Neural crest cell (in vitro differentiated cells): ENCODE measurements at places on chromosomes 4 and X. TPM values are rescaled to one million over a fixed set of nuclear protein-coding genes. Genes with fewer than 3 reads are reported as not detected.
A peak's percentile ranks its signal among the peaks of the same experiment; 100 is the strongest.

GRCh38 chr4:48602763-48603162 is 112.7 kb downstream of the ZAR1 start:
- H3K27me3 ChIP-seq: no peaks in the 10 kb centered on the region
- H3K27ac ChIP-seq: no peak overlapping the region
- H3K4me1 ChIP-seq: peaks cover 4% of the 10 kb centered on the region
- H3K4me3 ChIP-seq: no peak overlapping the region
- DNase-seq: no peak
- H3K36me3 ChIP-seq: peaks cover 3% of the 10 kb centered on the region

Gene IL21
- not detected in 2 replicates for total RNA-seq

DNA sequence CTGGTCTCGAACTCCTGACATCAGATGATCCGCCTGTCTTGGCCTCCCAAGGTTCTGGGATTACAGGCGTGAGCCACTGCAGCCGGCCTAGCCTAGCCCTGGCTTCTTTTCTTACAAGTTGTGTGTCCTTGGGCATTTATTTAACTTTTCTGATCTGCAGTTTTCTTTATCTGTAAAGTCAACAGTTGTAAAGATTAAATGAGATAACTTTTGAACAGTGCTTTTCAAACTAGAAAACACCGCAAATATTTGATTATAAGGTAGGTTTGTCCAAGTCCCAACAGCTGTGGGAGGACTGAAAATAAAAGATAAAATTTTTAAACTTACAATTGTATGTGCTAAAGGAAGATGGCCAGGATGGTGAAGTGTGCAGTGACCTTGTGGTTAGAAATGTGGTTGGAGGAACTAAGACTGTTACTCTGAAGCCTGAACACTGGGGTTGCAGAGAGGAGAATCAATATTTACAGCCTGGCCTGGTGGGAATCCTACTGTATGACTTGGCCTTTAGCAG is 44.8 kb downstream of the GSX2 start:
- H3K27me3 ChIP-seq: no peaks in the 10 kb centered on the region
- H3K4me3 ChIP-seq: no peak overlapping the region
- H3K36me3 ChIP-seq: no peaks in the 10 kb centered on the region
- no peak overlapping the region for H3K27ac ChIP-seq
- H3K4me1 ChIP-seq: no peaks in the 10 kb centered on the region
- DNase-seq: no peak

DNA sequence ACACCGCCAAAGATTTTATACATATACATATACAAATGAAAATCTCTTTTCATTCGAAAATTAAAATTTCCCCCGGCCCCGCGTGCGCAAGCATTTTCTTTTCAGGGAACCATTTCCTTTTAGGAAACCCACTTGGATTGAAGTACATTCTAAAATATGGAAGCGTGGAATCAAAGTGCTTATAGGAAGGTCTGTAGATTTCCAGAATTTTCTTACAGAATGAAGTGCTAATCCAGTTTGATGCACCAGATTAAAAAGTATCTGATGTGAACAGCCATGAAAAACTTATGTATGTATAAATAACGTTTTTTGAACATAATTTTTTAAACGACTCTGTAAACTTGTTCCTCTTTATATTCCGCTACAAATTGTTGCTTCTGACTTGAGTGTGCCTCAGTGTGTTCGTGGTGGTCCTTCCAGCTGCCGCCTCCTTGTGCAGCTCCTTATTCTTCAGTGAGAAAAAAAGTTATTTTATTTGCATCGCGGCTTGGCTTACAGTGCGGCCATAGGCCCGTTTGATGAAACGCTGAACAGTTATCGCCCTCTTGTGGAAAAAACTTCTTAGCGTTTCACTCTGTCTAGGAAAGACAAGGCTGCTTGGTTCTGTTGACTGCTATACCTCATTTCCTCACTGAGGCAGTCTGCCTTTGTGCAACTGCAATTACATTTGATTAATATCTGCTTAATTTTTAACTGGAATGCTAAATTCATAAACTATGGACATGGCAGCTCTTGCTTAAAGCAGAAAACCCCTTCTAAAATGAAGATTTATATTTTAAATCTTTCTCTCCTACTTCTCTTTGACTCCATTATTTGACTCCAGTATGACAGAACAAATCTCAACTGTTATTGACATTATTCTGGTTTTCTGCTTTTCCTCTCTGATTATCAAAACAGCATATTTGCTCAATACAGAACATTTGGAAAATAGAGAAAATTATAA is 4.7 kb upstream of the NKX6-1 start:
- peaks cover 80% of the 10 kb centered on the region for H3K27me3 ChIP-seq
- H3K36me3 ChIP-seq: peaks cover 2% of the 10 kb centered on the region
- DNase-seq: no peak
- H3K4me1 ChIP-seq: peaks cover 43% of the 10 kb centered on the region
- peak overlapping the region; percentile 84 for H3K4me3 ChIP-seq
- no peak overlapping the region for H3K27ac ChIP-seq

DNA sequence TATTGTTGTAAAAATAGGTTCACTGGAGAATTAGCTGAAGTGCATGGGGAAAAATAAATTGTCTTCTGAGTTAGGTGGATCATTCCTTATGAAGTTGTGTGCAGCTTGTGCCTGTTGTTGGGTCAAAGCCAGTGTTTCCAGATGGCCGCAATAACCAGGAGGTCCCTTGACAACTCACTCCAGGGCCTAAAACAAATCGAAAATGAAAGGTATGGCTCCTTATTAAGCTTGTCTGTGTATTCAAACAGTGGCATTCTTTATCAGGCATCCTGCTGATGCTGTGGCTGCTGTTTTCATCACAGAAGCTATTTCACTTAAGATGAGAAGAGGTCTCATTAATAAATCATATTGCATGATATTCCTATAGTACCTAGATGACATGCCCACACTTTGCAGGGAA is 80.2 kb downstream of the GRIA2 start:
- no peak for DNase-seq
- H3K27ac ChIP-seq: no peak overlapping the region
- H3K27me3 ChIP-seq: no peaks in the 10 kb centered on the region
- no peaks in the 10 kb centered on the region for H3K36me3 ChIP-seq
- H3K4me3 ChIP-seq: no peak overlapping the region

Gene GLOD5
- total RNA-seq: not detected in 2 replicates

DNA sequence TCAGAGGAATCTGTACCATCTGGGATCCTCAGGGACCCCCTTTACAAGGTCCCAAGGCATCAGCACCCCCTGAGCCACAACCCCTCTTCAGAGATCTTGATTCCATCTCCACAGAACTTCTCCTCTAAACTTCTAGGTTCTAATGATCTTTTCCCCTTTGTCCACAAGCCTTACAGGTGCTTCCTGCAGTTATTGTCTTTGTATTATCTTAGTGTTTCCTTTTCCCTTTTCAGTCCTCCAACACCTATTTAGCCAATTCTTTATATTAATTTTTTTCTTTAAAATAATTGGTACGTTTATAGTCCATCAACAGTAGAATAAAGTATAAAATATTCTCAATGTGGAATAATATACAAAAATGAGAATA is 35.2 kb upstream of the FAM241A start:
- H3K27ac ChIP-seq: no peak overlapping the region
- DNase-seq: no peak
- H3K4me1 ChIP-seq: no peaks in the 10 kb centered on the region
- H3K36me3 ChIP-seq: no peaks in the 10 kb centered on the region
- H3K4me3 ChIP-seq: no peak overlapping the region
- no peaks in the 10 kb centered on the region for H3K27me3 ChIP-seq

Gene HOPX
- not detected in 2 replicates for total RNA-seq

DNA sequence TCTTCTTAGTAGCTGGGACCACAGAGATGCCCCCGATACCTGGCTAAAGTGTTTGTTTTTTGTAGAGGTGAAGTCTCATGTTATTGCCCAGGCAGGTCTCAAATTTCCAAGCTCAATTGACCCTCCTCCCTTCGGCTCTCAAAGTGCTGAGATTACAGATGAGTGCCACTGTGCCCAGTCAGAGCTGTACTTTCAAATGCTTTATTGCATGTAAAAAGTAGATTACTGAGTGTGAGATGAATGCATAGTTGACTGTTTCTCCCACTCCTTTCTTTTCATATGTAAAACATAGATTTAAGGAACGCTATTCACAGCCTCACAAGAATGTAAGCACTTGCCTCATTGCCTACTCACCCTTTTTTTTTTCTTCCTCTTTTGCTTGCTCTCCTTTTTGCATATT is 984.4 kb upstream of the PABPC4L start:
- peaks cover 11% of the 10 kb centered on the region for H3K4me1 ChIP-seq
- peaks cover 2% of the 10 kb centered on the region for H3K36me3 ChIP-seq
- DNase-seq: no peak
- peak overlapping the region; percentile 78 for H3K27ac ChIP-seq

- H3K4me1 ChIP-seq: peaks cover 5% of the 10 kb centered on the region
- no peaks in the 10 kb centered on the region for H3K27me3 ChIP-seq
- H3K36me3 ChIP-seq: peaks cover 18% of the 10 kb centered on the region
- peak overlapping the region; percentile 71 for H3K27ac ChIP-seq
- H3K4me3 ChIP-seq: no peak overlapping the region
- DNase-seq: no peak
Observed at GRCh38 chr4:8409264-8410065, 31.1 kb downstream of the ACOX3 start.

DNA sequence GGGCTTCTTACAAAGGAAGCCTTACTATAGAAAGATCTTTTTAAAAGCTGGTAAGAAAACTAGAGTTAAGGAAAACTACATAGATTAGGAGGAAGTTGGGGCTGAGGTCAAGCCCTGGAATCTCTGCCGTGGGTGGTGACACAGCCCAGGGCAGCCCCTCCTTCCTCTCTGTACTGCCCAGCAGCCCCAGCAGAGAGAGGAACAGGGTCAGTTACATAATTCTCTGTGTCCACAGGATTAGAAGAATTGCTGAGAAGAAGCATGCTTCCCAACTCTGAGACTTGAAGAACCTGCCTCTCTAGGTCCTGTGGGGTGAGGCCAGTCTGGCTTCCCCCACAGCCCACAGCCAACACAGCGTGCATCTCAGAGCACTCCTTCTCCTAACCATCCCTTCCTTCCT is 9.2 kb upstream of the ABLIM2 start:
- peaks cover 3% of the 10 kb centered on the region for H3K27me3 ChIP-seq
- no peak for DNase-seq
- peaks cover 7% of the 10 kb centered on the region for H3K4me1 ChIP-seq
- no peaks in the 10 kb centered on the region for H3K36me3 ChIP-seq
- no peak overlapping the region for H3K27ac ChIP-seq
- H3K4me3 ChIP-seq: no peak overlapping the region

Gene NAP1L3
- 34.5 and 34.6 TPM in 2 replicates for total RNA-seq

DNA sequence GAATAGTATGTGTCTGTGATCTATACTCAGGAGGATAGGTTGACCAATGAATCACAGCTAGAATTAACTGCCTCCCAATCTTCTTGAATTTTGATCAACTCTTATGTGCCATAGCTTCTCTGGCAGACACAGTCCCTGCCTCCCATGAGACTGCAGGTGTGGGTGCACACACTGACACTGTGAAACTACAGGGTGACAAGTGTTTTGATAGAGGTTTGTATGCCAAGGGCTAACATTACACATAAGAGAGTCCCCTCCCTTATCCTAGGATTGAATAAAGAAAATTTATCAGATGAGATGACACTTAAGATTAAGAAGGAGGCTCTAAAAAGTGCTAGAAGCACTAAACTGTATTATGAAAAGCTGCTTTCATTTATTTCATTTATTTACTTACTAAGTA is 218.4 kb upstream of the BMP3 start:
- no peaks in the 10 kb centered on the region for H3K4me1 ChIP-seq
- H3K27me3 ChIP-seq: peaks cover 6% of the 10 kb centered on the region
- DNase-seq: no peak
- no peak overlapping the region for H3K27ac ChIP-seq
- H3K4me3 ChIP-seq: no peak overlapping the region

Gene ZDHHC15
- total RNA-seq: 3.0 and 3.7 TPM in 2 replicates

GRCh38 chrX:131812847-131813825 is 210.0 kb upstream of the STK26 start:
- no peaks in the 10 kb centered on the region for H3K4me1 ChIP-seq
- H3K4me3 ChIP-seq: no peak overlapping the region
- H3K27ac ChIP-seq: peak overlapping the region; percentile 37
- H3K27me3 ChIP-seq: no peaks in the 10 kb centered on the region

DNA sequence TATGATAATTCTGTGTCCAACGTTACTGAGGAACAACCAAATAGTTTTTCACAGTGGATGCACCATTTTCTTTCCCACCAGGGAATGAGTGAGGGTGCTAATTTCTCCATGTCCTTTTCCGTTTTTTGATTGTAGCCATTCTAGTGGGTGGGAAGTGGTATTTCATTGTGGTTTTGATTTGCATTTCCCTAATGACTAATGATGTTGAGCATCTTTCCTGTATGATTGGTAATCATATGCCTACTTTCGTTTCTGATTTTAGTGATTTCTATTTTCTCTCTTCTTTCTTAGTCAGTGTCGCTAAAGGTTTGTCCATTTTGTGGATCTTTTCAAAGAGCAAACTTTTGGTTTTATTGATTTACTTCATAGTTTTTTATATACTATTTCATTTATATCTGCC is 32.1 kb upstream of the TEX13D start:
- H3K4me3 ChIP-seq: no peak overlapping the region
- DNase-seq: no peak
- no peaks in the 10 kb centered on the region for H3K27me3 ChIP-seq
- H3K4me1 ChIP-seq: no peaks in the 10 kb centered on the region

DNA sequence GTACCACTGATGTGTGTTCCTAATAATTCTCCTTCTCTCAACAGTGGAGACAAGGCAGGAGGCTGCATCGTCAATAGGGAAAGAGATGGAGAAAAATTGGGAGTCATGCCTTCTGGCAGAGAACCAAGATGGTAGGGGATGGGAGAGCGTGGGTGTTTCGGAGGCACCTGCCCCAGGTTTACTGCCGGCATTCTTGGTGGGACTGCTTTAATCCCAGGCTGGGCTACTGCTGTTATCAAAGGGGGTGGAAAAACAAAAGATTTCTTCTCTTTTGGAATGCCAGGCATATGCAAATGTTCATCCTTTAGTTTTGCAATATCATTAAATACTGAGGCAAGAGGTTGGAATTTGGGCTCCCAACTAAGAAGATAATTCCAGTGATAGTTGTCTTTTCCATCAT is 257.0 kb downstream of the DCHS2 start:
- peaks cover 3% of the 10 kb centered on the region for H3K4me1 ChIP-seq
- no peak for DNase-seq
- H3K4me3 ChIP-seq: no peak overlapping the region

Gene MAGED4
- 122 and 143 TPM in 2 replicates for total RNA-seq

DNA sequence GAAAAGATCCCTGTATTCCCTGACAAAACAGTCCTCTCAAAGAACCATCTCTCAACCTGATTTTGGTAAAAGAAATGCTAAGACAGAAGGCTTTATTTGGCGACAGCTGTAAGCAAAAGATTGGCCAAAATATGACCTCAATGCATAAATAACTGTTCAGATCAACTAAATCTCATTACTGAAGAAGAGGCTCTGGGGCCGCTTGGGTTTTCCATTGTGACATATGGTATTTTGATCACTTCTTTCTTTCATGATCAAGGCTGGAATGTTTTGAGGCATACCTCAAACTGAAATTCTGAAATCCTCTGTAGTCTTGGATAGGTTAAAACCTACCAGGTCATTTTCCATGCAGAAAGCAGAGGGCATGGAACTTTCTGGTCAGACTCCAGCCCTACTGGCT is 106.3 kb downstream of the C4orf51 start:
- H3K27ac ChIP-seq: no peak overlapping the region
- no peaks in the 10 kb centered on the region for H3K4me1 ChIP-seq
- no peak overlapping the region for H3K4me3 ChIP-seq
- H3K36me3 ChIP-seq: peaks cover 16% of the 10 kb centered on the region
- no peak for DNase-seq
- H3K27me3 ChIP-seq: no peaks in the 10 kb centered on the region
